ENCODE measurements at places on chromosomes 13 and 19. TPM values are rescaled to one million over a fixed set of nuclear protein-coding genes. Genes with fewer than 3 reads are reported as not detected.
A peak's percentile ranks its signal among the peaks of the same experiment; 100 is the strongest.

The RGL3 gene
- total RNA-seq: 7.8 TPM

The MAMSTR gene
- 1.7 TPM for total RNA-seq

The PSG3 gene
- not detected for total RNA-seq

The CCNA1 gene
- 0.97 TPM for total RNA-seq

The PCDH17 gene
- 0.24 TPM for total RNA-seq

The CRB3 gene
- total RNA-seq: 4.9 TPM

The ZNF844 gene
- 0.33 TPM for total RNA-seq

The WDR87 gene
- total RNA-seq: not detected

The REEP6 gene
- 3.1 TPM for total RNA-seq

The NCAN gene
- 1.7 TPM for total RNA-seq

DNA sequence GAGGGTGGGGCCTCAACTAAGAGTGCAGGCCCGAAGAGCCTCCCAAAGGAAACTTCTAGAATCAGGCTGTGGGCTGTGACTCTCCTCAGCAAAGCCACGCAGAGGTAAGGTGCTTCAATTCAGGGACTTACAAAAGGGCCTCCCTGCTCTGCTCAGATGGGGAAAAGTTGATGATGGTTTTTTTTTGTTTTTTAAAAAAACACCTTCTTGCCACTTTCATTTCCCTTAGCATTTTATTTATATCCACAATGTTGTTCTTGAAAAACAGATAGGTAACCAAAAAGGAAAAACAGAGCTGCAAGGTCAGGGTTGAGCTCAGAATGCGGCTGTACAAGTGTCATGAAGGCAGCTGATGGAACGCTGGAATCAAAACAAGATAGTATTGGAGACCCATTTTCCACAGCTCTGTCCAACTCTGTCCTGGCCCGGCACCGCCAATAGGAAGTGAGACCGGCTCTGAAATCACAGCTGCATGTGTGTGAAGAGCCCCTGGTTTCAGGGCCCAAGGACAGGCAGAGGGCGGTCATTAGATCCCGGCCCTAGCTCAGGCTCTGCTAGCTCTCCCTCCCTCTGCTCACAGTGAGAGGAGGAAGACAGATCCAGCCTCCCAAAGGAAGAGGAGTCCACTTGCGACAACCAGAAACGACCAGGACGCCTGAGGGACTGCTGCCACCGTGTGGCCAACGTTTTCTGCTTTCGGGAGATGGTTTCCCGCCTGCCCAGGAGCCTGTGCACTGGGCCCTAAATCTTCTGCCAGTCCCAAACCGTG lies 58.3 kb downstream of the KLF2 start:
- peak; percentile 96 for DNase-seq

DNA sequence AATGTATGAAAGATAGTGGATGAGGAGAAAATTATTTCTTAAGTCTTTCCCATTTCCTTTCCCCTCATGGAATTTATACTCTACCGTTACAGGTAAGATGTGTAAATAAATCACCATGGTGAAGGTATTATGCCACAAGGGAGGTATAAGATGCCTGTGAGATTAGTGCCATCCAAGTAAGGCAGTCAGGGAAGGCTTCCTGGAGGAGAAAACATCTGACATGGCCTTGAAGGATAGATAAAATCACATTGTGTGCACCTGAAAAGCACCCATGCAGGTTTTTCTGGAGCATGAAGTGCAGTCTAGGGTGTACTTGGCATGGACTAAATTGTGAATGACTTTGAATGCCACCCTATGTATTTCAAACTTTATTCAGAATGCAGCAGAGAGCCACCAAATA lies 15.3 kb downstream of the MBNL2 start:
- DNase-seq: no peak

DNA sequence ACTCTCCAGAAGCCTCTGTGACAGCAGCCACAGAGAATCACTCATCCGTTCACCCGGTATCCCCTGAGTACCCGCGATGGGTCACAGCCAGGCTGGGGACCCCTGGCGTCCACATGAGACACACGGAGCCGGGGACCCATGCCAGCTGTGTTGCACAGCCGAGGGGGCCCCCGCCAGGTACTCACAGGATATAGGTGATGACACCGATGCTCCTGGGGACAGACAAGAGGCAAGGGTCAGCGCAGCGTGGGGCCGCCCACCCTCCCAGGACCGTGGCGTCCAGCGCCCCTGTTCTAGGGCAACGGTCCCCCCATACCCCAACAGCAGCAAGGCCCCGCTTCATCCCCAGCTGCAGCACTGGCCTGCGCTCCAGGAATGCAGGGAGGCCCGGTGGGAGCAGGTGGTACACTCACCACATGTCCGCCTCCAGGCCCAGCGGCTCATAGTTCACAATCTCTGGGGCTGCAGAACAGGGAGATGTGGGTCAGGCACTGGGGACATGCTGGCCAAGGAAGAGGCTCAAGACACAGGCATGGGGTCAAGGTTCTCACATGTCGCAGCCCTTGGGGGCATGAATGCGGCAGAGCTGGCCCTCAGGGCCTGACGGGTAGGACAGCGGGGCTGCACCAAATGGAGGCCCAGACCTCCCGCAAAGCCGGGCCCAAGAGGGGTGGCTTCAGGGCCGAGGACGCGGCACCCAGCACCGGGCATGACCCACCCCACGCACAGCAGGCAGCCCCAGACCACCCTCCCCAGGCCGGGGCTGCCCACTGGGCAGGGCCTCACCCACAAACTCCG lies 7.2 kb downstream of the DAPK3 start:
- no peak for DNase-seq

DNA sequence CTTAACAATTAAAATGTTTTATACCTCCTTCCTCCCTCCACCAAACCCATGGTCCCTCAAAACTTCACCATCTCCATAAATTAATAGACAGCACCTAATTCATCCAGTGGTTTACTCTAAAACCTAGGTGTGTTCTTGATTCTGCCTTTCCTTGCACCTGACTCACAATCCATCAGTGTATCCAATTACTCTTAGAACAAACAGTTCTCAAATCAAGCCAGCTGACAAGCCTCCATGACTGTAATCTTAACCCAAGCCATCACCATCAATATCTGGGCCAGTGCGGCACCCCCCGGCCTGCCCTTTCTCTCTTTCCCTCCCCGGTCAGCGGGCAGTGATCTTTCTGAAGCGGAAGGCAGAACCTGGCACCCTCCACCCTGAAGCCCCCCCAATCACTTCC lies 75.6 kb downstream of the TNFRSF19 start:
- no peak for DNase-seq

GRCh38 chr19:44666852-44667556 lies 4.3 kb upstream of the CEACAM19 start:
- no peak for DNase-seq

- DNase-seq: no peak
Observed at GRCh38 chr13:46296921-46297320, 85.2 kb downstream of the LRRC63 start.

DNA sequence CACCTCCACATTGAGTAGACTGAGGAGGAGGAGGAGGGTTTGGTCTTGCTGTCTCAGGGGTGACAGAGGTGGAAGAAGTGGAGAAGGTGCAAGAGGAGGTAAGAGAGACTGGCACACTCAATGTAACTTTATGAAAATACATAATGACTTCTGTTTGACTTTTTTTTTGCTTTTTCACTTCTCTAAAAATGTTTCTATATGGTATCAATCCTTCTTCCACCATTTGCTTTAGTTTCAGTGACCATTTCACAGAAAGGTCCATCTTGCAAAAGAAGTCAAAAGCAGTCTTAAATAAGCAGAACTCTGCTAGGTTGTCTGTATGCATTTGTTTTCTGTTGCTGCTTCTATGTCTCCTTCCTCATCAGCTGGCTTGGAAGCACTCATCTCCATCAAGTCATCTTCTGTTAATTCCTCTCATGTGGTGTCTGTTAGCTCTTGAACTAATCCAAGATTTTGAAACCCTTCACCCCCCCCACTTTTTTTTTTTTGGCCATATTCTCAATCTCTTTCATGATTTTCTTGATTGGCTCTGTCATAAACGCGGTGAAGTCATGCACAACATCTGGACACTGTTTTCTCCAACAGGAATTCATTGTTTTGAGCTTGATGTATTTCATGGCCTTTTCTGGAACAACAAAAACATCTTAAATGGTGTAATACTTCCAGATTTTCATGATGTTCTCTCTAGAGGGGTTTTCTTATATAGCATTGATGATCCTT lies 80.8 kb downstream of the KL start:
- no peak for DNase-seq

DNA sequence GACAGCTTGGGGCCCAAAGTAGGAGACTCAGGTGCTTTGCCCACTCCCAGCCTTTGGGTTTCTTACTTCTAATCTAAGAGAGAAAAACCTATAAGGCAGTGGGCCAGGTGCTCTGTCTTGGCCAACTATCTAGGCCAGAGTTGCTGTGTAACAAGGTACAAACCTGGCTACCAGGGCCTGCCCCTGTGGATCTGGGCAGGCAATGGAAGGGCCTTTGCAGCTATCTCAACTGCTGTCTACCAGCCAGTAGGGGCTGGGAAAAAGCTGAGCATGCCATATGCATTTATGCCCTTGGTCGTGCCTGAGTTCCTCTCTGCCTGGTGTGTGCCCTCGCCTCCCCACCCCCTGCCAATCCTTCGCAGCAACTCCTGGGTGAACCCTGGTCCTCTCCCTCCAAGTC lies 16.7 kb upstream of the SERPINE3 start:
- DNase-seq: no peak

DNA sequence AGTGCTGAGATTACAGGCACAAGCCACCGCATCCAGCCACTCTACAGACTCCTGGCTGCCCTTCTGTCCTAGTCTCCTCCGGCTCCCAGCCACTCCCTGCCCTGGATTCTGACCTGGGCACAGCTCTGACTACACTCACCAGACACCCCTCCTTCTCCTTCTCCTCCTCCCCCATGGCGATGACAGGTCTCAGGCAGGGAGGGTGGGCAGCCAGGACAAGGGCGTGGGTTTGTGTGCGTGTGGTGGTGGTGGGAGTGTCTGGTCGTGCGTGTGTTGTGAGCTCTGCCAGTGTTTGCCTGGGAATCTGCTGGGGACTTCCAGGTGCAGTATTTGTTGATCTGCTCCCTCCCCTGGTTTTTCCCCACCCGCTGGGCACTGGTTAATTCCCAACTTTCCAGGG lies 3.0 kb upstream of the NCCRP1 start:
- DNase-seq: no peak

DNA sequence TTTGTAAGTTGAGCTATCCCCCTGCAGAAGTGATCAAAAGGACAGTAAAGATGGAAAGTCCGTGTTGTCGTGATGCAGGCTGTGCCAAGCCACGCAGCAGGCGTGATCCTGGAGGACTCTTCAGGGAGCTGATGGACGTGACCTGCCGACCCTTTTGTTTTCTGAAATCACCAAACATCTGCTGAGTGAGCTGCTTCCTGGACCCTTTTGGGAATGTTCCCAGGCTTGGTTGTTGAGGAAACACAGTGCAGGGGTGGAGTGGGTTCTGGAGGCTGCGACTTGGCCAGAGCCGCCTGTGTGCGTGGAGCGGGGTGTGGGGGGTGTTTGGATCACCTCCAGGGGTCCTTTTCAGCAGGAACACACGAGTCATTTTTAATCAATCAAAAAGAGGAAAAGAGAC lies 15.4 kb upstream of the CPAMD8 start:
- DNase-seq: peak; percentile 46

GRCh38 chr19:44789943-44790483 lies 12.3 kb downstream of the CBLC start:
- DNase-seq: no peak

DNA sequence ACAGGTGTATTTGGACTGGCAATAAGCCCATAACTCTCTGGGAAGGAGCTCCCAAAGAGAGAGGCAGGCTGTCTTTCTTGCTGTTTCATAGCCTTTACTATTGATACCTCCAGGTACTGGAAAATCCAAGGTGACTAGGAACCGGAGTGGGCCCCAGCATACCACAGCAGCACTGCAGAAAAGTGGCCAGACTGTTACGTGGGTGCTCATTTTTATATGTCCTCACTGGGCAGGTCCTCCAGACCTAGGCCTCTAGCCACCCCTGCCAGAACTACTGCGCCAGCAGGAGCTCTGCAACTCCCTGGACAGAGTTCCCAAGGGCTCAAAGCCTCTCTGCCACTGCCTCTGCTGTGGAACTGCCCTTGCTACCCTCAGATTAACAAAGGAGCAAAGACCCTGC lies 46.4 kb downstream of the LIG4 start:
- no peak for DNase-seq

GRCh38 chr19:42184401-42184861 lies 33.0 kb downstream of the DEDD2 start:
- peak; percentile 90 for DNase-seq

DNA sequence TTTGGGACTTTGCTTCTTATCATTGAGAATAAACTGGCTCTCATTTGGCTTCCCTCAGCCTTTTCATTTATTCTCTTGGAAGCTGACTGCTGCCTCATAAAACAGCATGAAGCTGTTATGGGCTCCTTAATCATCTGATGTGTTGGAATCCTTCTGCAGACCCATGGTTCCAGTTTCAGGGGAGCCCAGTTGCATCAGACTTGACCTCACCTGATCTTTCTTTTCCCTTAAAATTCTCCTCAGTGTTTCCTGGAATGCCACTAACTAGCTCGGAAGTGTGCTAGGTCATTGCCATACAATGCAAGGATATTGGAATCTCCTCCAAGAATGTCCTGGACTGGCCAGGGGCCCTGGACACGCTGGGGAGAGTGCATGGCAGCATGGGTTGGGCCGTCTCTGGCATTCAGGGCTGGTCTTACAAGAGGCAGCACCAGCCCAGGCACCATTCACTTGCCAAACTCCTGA lies 158.7 kb downstream of the FLT1 start:
- no peak for DNase-seq

DNA sequence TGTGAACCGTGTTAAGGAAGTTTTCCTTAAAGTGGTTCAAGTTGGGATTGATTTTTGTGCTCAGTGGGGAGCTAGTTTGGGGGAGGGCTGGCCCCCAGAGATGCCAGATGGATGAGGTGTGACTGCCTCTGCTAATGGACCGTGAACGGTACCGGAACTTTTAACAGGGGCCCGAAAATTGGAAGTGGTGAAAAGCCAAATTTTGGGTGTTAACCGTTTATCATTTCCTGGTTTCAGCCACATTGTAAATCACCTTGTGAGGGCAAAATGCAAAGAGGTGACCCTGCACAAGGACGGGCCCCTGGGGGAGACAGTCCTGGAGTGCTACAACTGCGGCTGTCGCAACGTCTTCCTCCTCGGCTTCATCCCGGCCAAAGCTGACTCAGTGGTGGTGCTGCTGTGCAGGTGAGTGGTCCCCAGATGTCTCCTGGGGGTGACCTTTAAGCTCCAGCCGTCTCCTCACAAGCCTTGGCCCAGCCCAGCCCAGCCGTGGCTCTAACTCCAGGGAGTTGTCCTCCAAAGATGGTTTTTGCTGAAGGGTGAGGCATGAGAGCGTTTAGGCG lies 18.2 kb downstream of the UPF1 start:
- DNase-seq: no peak

- DNase-seq: peak; percentile 9
Observed at GRCh38 chr19:14059652-14060155, 2.2 kb downstream of the PALM3 start.

DNA sequence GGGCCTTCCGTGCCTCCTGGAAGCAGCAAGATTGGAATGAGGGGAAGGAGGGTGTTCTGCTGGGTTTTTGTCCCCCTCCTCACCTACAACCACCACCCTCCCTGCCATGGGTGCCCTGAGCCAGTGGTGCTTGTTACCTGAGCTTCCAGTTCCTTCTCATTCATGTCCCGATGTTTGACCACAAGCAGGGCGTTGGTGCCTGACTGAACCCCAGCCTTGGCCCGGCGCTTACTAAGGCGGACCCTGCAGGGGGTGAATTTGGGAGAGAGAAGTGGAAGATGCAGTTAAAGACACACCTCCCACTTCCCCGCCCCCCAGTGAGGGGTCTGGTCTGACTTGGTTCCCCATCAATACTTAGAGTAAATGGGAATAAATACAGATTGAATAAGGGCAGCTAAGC lies 4.3 kb downstream of the PAF1 start:
- DNase-seq: peak; percentile 36
